ENCODE measurements at places on chromosomes 12 and 14.

DNA sequence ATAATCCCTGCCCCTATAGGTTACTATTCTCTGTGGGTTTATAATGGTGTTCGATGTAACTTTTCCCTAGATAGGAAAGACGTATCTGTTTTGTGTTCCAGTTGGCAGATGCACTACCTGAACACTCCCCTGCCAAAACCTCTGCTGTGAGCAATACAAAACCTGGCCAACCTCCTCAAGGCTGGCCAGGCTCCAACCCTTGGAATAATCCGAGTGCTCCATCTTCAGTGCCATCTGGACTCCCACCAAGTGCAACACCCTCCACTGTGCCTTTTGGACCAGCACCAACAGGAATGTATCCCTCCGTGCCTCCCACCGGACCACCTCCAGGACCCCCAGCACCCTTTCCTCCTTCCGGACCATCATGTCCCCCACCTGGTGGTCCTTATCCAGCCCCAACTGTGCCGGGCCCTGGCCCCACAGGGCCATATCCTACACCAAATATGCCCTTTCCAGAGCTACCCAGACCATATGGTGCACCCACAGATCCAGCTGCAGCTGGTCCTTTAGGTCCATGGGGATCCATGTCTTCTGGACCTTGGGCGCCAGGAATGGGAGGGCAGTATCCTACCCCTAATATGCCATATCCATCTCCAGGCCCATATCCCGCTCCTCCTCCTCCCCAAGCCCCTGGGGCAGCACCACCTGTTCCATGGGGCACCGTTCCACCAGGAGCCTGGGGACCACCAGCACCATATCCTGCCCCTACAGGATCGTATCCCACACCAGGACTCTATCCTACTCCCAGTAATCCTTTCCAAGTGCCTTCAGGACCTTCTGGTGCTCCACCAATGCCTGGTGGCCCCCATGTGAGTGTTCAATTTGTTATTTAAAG, 11.3 kb downstream of the MAPK1IP1L start:
- DNase-seq = no peak

- no peak for DNase-seq
Observed at GRCh38 chr12:40829738-40830144, 137.5 kb downstream of the CNTN1 start.

- no peak for DNase-seq
Observed at GRCh38 chr14:49366416-49366815, 219.8 kb downstream of the RPS29 start.

- DNase-seq = no peak
Observed at GRCh38 chr12:124170760-124171159, 124.1 kb upstream of the RFLNA start.

GRCh38 chr14:92579244-92579936, 65.8 kb downstream of the RIN3 start:
- no peak for DNase-seq

GRCh38 chr12:94309373-94309772, 150.3 kb downstream of the CEP83 start:
- DNase-seq = no peak

- DNase-seq = no peak
Observed at GRCh38 chr14:102095871-102096568, 9.2 kb upstream of the HSP90AA1 start.

DNA sequence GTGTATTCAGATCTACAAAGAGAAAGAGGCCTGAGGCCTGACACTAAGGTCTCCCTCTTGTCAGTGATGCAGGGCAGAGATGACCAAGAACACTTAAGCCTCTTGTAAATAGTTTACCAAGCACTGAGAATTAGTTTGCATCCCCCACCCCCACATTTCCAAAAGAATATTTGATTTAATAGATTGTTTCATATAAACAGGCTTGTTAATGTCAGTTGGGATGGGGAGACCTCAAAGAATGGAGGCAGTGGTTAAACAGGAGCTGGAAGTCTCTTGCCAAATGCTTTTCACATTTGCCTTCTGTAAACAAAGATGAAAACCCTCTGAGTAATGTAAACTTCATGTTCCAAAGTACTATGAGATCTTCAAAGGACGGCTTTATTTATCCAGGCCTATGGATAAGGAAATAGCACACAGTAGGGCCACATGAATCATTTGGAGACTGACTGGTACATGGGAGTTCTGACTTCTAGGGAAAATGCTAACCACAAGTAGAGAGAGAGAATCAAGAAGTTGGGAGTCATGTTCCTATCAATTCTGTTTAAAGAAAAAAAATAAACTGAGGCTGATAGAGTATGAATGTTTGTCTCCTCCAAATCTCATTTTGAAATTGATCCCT, 234.7 kb downstream of the ANO2 start:
- DNase-seq = no peak

DNA sequence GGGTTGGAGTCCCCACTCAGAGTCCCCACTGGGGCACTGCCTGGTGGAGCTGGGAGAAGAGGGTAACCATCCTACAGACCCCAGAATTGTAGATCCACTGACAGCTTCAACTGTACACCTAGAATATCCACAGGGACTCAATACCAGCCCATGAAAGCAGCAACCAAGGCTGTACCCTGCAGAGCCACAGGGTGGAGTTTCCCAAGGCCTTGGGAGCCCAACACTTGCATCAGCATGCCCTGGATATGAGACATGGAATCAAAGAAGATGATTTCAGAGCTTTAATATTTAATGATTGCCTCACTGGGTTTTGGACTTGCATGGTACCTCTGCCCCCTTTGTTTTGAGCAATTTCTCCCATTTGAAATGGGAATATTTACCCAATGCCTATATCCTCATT, 80.4 kb downstream of the RASSF9 start:
- no peak for DNase-seq

- DNase-seq = peak; percentile 66
Observed at GRCh38 chr14:103334644-103335622, 896 bp downstream of the EIF5 start.

DNA sequence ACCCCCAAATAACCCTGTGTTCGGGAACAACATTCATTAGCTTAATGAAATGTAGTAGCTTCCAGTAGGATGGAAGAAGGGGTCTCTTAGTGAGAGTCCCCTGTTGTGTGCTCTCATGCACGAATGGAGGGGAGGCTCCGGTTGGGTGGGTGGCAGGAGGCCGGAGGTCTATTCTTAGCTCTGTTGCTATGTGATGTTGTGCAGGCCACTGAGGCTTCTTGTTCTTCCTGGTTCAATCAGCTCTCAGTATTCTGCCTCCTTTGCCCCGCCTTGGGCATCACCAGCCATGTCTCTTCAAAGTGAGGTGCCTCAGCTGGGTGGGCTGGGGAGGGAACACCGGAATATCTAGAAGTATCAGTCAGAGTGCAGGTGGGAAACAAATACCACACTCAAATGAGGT, 50.8 kb downstream of the KCNA1 start:
- DNase-seq = no peak

GRCh38 chr12:113246478-113247122, 25.3 kb downstream of the TPCN1 start:
- no peak for DNase-seq

- no peak for DNase-seq
Observed at GRCh38 chr12:26195250-26195640, at the start of gene SSPN. Gene SSPN, plus strand, starts transcription at chr12:26195573. Its CDS starts 100 bp downstream, at chr12:26195673.

GRCh38 chr12:39835517-39836489, 216.2 kb upstream of the ABCD2 start:
- no peak for DNase-seq

DNA sequence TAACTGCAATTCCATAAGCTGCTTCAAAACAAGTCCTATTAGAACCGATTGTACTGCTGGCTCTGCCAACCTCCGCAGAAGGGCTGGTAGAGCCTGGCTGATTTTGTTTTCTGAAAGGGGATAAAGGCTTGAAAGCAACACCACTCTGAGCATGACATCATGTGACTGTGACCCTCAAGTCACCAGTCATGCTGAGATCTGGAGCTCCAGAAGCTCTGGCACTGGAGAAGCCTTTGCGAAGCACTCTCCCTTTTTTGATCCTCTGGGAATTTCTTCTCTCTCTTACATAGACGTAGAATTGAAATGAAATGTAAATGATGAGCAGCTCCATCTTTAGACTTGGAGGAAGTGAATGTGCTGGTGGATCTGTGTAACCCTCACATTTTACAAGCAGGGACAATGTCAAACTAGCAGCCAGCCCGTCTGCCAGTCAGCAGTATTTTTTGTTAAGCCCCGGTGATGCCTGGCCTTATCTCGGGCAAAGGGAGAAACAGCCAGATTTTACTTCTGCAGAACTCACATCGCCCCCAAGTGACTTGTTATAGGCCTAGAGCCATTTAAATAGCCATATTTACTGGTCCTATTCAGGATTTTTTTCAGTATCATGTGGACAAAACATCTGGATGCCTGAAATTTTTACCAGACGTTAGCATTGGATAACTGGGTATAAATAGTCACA, 112.1 kb upstream of the NPAS3 start:
- no peak for DNase-seq

GRCh38 chr12:94047781-94048567, 100.4 kb upstream of the PLXNC1 start:
- no peak for DNase-seq

- no peak for DNase-seq
Observed at GRCh38 chr14:71242237-71242748, 335.0 kb downstream of the PCNX1 start.
